ENCODE measurements at places on chromosomes 3 and 15.

- no peak for DNase-seq
These were observed 10.6 kb downstream of the SRGAP3 start for GRCh38 chr3:9238721-9239295.

DNA sequence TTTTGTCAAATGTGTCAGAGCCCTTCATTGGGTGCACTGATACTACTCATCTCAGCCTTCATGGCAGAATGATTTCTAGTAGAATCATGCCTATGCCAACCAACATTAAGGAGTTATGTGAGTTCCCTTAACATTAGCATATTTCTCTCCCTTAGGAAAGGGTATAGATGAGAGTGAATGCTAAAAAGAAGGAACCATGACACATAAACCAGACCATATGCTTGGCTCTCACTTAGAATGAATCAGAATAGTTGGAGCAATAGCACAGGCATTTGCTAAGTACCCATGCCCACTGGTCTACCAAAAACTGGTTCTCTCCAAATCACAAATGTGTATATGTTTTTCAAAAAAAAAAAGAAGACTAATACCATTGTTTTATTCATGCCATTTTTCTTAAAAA, 51.1 kb downstream of the STRIT1 start:
- DNase-seq, result no peak

GRCh38 chr3:123272547-123272946, 70.8 kb downstream of the SEC22A start:
- no peak for DNase-seq

DNA sequence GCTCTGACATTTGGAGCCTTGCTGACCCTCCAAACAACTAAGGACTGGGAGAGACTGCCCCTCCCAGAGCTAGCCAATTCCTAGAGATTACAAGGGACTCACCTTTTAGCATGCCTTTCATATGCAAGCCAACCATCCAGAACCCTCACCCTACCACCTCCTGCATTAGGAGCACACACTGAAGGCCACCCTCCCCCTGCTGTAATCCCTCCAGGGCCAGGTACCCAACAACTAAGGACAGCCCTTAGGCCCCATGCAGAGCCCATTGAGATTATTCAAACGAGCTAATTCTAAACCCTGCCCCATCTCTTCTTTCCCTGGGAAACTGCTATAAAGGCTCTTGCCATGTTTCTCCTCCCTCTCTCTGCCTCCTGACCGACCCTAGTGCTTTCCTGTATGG, 352.6 kb downstream of the ERC2 start:
- no peak for DNase-seq

- no peak for DNase-seq
These were observed 289.0 kb downstream of the SLC9A9 start for GRCh38 chr3:143559296-143559695.

DNA sequence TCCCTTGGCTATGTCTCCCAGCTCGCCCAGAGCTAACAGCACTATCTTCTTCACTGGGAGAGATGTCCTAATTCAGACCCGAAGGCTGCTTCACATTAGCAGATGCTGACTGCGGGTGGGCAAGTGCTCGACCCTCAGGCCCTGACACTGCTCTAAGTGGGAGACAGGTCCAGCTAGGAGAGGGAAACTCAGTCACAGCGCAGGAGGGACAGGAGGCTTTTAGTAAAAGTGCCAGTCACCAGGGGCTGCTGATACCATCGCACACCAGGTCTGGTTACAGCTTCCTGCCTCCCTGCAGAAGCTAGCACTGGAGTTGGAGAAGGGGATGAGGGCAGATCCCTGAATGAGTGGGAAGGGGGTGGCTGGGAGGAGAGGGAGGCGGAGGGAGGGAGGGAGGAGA, 365.8 kb upstream of the RGMA start:
- no peak for DNase-seq

DNA sequence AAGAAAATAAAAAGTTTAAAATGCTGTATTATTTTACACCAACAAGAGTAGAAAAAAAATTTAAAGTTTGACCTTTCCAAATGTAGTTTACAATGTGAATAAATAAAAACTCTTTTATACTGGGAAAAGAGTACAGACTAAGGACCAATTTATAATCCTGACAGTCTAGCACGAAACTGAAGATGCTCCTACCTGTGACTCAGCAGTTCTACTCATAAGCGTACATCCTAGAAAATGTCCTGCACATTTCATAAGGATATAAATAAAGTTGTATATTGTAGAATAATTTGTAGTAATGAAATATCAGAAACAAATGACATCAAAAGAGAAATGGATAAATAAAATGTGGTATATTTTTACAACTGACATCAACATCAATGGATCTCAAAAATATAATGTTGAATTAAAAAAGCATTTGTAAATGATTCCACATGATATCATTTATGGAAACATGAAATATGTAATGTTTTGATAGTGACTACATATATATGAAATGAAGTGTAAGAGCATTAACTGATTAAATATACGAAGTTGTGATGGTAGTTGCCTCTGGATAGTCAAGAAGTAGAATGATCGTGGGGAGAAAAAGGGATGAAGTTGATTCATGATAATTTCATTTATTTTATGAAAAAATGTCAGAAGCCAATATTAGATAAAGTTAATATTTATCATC, 161.3 kb upstream of the CBLB start:
- DNase-seq, result no peak

DNA sequence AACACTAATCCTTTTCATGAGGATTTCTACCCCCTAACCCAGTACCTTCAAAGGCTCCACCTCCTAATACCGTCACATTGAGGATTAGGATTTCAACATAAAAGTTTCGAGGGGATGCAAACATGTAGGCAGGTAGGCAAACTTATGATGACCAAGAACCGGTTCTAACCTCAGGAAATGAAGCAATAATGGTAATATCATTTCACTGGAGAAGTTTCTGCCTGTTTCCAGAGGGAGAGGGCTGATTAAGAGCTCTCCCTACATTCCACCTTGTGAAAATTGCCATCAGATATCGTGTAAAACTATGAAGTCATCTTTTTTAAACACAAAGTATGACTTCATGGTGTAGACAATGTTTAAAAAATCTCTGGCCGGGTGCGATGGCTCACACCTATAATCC, 31.6 kb downstream of the NKIRAS1 start:
- DNase-seq, result no peak

DNA sequence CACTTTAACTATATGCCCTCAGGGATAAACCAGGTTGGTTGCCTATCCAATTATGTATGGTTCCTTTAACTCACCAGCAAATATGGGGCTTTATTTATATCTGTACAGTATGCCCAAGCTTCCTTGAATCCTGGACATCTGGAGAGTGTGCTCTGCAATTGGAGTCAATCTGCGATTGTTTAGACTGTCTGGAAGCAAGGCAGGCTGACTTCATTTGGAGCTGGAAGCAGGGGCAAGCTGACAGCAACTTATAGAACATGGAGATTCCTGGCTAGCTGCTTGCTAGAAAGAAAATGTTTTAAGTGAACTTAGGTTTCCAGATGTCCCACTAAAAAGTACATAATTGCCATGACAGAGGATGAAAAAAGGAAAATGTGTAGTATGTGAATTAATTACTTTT, 63.7 kb upstream of the TPRG1 start:
- peak; percentile 26 for DNase-seq

DNA sequence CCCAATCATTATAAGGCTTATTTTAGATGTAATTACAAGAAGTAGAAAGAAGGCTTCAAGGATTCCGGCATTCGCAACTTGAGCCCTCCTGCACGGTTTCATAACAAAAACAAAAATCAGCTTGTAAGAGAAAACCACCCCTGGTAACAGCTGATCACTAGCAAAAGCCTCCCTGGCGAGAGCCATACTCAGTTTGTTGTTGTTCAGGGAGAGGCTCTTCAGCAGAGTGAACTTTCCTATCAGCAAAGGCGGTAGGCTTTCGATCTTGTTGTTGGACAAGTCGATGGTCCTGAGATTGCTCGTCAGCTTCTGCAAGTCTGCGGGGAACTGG, 710 bp downstream of the LRRC57 start:
- DNase-seq, result no peak

- no peak for DNase-seq
These were observed 5.2 kb upstream of the GATA2 start for GRCh38 chr3:128498127-128498626.

- DNase-seq, result no peak
These were observed 9.9 kb downstream of the CEP152 start for GRCh38 chr15:48800811-48801455.

GRCh38 chr15:51874751-51875644, 45.5 kb downstream of the TMOD3 start:
- DNase-seq, result peak; percentile 94

DNA sequence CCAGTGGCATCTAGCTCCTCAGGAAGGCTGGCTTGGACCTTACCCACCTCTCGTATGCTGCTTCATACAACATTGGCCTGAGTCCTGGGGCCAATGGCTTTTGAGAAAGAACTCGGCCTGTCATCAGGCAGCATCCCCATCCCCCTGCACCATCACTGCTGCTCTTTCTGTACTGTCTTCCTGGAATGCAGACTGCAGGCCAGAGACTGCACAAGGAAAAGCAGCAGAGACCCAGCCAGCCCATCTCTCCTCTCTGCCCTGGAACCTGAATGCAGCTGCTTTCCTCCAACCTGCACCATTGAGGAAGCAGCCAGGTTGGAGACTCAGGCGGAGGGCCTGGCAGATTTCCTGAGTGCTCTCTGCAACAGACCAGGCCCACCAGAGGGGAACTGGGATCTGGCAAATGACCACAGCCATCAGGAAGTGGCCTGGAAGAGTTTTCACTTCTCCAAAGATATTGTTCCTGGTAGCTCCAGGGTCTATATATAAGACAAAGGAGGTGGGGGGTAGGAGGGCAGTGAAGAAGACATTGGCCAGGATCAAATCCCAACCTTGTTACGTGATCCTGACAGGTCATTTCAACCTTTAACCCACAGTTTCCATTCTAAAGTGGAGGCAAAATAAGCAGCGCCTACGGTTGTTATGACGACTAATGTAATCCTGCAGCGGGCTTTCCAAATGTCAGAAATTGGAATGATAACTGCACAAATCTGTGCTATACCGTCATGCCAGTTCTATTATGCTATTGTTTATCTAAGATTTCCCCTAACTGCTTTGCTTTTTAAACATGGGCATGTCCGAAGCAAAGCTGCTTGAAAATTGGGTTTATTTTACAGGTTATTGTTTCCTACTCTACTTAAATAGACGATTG, 24.4 kb upstream of the RAB7A start:
- DNase-seq, result no peak

GRCh38 chr15:96737408-96737807, 406.9 kb downstream of the NR2F2 start:
- DNase-seq, result no peak

- no peak for DNase-seq
These were observed 14.3 kb upstream of the CAMKV start for GRCh38 chr3:49883998-49884397.

- no peak for DNase-seq
These were observed 21.3 kb downstream of the DUT start for GRCh38 chr15:48352474-48353072.
